ENCODE measurements at places on chromosomes 11 and 22.

- no peaks in the 10 kb centered on the region for H3K4me1 ChIP-seq
- H3K4me3 ChIP-seq = no peak overlapping the region
- no peaks in the 10 kb centered on the region for H3K27me3 ChIP-seq
- H3K27ac ChIP-seq = no peak overlapping the region
- peaks cover 48% of the 10 kb centered on the region for H3K36me3 ChIP-seq
These were observed 18.3 kb upstream of the MICALL1 start for GRCh38 chr22:37887584-37888378.

GRCh38 chr11:96943970-96944369, 554.2 kb downstream of the JRKL start:
- DNase-seq = no peak
- H3K36me3 ChIP-seq = no peaks in the 10 kb centered on the region
- H3K4me1 ChIP-seq = no peaks in the 10 kb centered on the region
- no peak overlapping the region for H3K27ac ChIP-seq

GRCh38 chr11:17850336-17850735, 115.8 kb downstream of the KCNC1 start:
- H3K27me3 ChIP-seq = no peaks in the 10 kb centered on the region
- H3K4me3 ChIP-seq = no peak overlapping the region
- DNase-seq = no peak
- peaks cover 10% of the 10 kb centered on the region for H3K36me3 ChIP-seq
- H3K4me1 ChIP-seq = no peaks in the 10 kb centered on the region
- no peak overlapping the region for H3K27ac ChIP-seq

GRCh38 chr11:106958517-106959248, 59.6 kb downstream of the GUCY1A2 start:
- H3K27ac ChIP-seq = no peak overlapping the region
- no peak overlapping the region for H3K4me3 ChIP-seq
- H3K4me1 ChIP-seq = no peaks in the 10 kb centered on the region
- H3K27me3 ChIP-seq = no peaks in the 10 kb centered on the region

DNA sequence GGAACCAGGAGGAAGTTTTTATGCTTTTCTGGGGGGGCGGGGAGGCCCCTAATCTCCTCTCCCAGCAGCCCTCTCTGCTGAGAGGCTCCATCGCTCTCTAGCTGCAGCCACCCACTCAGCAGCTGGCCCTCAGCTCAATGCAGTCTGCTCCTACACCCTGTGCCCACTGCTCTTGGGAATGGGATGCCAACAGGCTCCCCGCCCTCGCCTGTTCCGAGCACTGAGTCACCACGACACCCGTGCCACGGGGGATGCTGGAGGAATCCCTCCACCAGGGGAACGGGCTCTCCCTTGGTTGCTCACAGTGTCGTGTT, 23.5 kb upstream of the SUSD2 start:
- no peaks in the 10 kb centered on the region for H3K27me3 ChIP-seq
- H3K4me3 ChIP-seq = peak overlapping the region; percentile 73
- peak overlapping the region; percentile 66 for H3K27ac ChIP-seq
- H3K36me3 ChIP-seq = no peaks in the 10 kb centered on the region
- peaks cover 72% of the 10 kb centered on the region for H3K4me1 ChIP-seq
- DNase-seq = no peak

- H3K4me1 ChIP-seq = peaks cover 23% of the 10 kb centered on the region
- H3K27ac ChIP-seq = no peak overlapping the region
- no peaks in the 10 kb centered on the region for H3K36me3 ChIP-seq
- no peak overlapping the region for H3K4me3 ChIP-seq
These were observed 15.5 kb downstream of the OTUB1 start for GRCh38 chr11:64001484-64002420.

- DNase-seq = peak; percentile 70
- no peaks in the 10 kb centered on the region for H3K27me3 ChIP-seq
- peak overlapping the region; percentile 78 for H3K27ac ChIP-seq
- H3K4me3 ChIP-seq = peak overlapping the region; percentile 74
- no peaks in the 10 kb centered on the region for H3K36me3 ChIP-seq
These were observed 712 bp upstream of the SLC2A11 start for GRCh38 chr22:23856721-23857605.

DNA sequence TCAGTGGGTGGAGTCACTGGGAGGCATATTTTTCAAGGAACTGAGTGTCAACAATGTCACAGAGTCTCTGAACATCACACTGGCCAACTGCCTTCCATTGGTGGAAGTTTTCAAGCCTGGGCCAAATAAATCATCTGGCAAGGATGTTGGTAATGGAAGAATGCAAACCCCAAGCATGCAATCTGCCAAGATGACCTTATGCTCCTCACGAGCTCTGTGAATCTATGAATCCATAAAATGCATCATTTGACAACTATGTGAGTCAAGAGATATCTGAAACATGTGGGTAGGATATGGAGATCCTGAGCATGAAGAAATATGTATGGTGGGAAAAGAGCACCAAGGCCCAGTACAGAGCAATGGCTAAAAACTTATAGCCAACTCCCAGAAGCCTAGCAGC, 122.2 kb downstream of the PLEKHA7 start:
- DNase-seq = no peak
- no peak overlapping the region for H3K27ac ChIP-seq
- H3K4me1 ChIP-seq = no peaks in the 10 kb centered on the region
- no peaks in the 10 kb centered on the region for H3K27me3 ChIP-seq

- no peak overlapping the region for H3K27ac ChIP-seq
- H3K36me3 ChIP-seq = no peaks in the 10 kb centered on the region
- no peaks in the 10 kb centered on the region for H3K4me1 ChIP-seq
- H3K27me3 ChIP-seq = no peaks in the 10 kb centered on the region
- no peak for DNase-seq
These were observed 62.0 kb downstream of the IGF2 start for GRCh38 chr11:2077061-2077802.

DNA sequence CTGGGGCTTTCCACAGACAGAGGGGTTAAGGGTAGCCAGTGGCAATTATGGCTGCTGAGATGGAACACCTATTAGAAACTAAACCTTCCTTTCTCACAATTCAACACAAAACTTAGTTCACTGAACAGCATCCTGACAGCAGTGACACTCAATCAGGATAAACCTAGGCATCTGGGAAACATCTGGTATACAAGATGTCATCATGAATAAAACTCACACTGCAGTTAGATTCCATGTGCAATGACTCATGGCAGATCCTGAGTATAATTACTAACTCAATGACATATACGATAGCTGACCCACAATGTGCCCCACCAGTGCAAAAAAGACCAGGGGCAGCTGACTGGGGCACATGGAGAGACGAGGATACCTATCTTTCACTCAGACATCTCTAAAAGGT, 17.7 kb downstream of the RBFOX2 start:
- H3K4me1 ChIP-seq = no peaks in the 10 kb centered on the region
- H3K27ac ChIP-seq = no peak overlapping the region
- no peak overlapping the region for H3K4me3 ChIP-seq
- peaks cover 35% of the 10 kb centered on the region for H3K27me3 ChIP-seq
- DNase-seq = no peak
- no peaks in the 10 kb centered on the region for H3K36me3 ChIP-seq

DNA sequence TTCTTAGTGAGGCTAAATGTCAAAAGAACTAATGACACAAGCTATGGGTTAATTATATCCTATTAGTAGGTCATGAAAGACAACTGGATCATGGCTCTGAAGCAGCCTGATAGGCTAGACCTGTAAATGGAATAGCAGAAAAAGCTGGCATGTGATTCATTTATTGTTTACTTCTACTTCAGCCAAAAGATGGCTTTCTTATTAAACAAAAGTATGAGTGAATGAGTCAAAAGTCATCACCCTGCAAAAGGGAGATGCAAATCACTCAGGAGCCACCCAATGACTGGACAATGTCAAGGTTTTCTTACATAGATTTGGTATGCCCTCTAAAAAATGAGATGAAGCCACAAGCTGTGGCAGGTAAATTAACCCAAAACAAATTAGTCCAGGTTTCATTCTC, 138.0 kb downstream of the TRPC6 start:
- no peaks in the 10 kb centered on the region for H3K36me3 ChIP-seq
- no peak overlapping the region for H3K4me3 ChIP-seq
- H3K27me3 ChIP-seq = no peaks in the 10 kb centered on the region
- DNase-seq = no peak
- H3K27ac ChIP-seq = no peak overlapping the region

DNA sequence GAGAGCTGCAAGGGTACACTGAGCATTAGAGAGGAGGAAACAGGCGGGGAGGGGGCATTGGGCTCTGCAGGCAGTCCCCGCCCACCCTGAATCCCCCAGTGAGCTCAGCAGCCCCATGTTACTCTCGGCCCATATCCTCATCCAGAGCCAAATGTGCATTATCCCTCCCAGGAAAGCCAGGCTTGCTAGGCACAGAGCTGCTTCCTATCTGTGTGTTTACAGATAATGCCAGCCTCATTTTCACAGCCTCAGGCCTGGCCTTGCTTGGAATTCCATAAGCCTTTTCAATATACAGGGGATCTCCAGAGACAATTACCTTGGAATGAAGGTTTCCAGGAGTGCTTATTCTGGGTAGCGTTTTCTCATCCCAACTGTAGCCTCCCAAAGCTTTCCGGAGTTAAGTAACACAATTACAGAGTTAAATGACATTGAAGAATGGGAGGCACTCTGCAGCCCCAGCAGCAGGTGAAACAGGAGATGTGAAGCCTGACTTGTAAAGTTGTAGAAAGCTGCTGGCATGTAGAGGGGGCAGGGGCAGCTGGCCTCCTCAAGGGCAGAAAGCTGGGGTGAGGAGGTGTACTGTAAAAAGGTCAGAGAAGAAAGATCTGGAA, 91.5 kb upstream of the TBCEL start:
- no peaks in the 10 kb centered on the region for H3K36me3 ChIP-seq
- H3K27ac ChIP-seq = no peak overlapping the region
- H3K4me1 ChIP-seq = no peaks in the 10 kb centered on the region
- H3K4me3 ChIP-seq = no peak overlapping the region
- DNase-seq = no peak

DNA sequence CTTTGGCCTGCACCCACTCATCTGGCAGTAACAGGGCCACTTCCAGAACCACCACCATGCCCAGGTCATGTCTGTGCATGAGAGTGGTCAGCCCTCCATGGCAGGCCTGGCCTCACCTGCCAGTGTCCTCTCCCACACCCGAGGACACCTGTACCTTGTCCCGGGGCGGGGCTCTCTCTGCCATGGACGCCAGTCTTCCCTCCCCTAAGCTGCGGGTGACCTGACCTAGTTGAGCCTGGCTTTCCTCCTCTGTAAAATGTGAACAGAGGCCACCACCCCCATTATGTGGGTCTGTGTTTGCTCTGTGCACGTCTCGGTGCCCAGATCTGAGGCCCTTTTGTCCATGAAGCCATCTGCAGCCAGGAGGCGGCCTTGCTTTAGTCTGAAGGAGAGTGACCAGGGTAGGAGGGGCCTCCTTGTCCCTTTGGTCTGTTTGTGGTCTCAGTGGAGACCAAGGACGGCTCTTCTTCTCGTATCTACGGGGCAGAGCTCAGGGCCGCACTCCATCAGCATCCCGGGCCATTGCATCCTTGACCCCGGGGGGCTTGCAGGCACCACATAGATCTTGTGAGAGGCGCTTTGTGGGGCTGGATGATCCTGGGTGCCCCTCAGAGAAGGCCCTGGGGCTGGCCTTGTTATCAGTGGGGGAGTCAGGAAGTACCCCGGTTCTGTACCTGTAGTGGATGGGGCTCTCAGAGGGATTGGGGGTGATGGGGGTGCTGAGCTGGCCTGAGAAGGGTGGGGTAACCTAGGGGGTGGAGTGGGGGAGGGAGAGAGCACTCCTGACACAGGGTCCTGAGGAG, 121.6 kb downstream of the KCNQ1 start:
- H3K4me3 ChIP-seq = no peak overlapping the region
- H3K27ac ChIP-seq = no peak overlapping the region
- no peaks in the 10 kb centered on the region for H3K36me3 ChIP-seq
- DNase-seq = no peak

DNA sequence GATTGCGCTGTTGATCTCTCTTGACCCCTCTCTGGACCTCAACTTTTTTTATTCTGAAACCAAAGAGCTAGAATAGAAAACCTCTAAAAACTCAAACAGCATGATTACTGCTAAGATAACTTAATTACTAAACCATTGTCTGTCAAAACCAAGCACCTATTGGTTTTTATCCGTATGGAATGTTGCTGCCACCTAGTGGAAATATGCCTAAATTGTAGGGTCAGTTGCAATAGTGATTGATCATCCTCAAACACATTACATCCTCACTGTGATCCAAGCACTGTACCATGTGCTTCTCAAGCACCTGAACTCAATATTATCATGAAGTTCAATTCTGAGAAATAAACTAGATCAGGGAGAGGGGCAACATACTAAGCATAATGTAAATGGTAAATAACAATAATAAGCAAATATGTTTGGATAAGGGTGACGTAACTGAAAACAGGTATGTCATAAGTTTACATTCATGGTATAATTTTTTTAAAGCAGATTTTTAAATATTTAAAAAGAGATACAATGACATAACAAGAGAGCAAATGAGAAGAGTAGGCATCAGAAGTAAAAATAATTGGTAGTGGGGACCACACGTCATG, 3.8 kb upstream of the OR5A2 start:
- H3K4me1 ChIP-seq = no peaks in the 10 kb centered on the region
- no peak overlapping the region for H3K27ac ChIP-seq
- H3K27me3 ChIP-seq = no peaks in the 10 kb centered on the region
- peak; percentile 86 for DNase-seq

- no peaks in the 10 kb centered on the region for H3K27me3 ChIP-seq
- no peak for DNase-seq
- H3K4me1 ChIP-seq = no peaks in the 10 kb centered on the region
- no peak overlapping the region for H3K27ac ChIP-seq
- H3K4me3 ChIP-seq = no peak overlapping the region
These were observed 93.3 kb downstream of the RCN1 start for GRCh38 chr11:32184041-32184722.

GRCh38 chr11:76856571-76856970, 4.1 kb upstream of the ACER3 start:
- H3K27me3 ChIP-seq = no peaks in the 10 kb centered on the region
- no peak for DNase-seq
- H3K27ac ChIP-seq = no peak overlapping the region
- H3K36me3 ChIP-seq = no peaks in the 10 kb centered on the region
- peaks cover 15% of the 10 kb centered on the region for H3K4me1 ChIP-seq

GRCh38 chr11:97092823-97093222, 703.0 kb downstream of the JRKL start:
- DNase-seq = no peak
- H3K27me3 ChIP-seq = no peaks in the 10 kb centered on the region
- no peaks in the 10 kb centered on the region for H3K36me3 ChIP-seq
- H3K4me1 ChIP-seq = no peaks in the 10 kb centered on the region
- no peak overlapping the region for H3K27ac ChIP-seq
- H3K4me3 ChIP-seq = no peak overlapping the region

GRCh38 chr11:16326679-16327297, 29.6 kb downstream of the SOX6 start:
- H3K27ac ChIP-seq = no peak overlapping the region
- no peaks in the 10 kb centered on the region for H3K27me3 ChIP-seq
- H3K4me3 ChIP-seq = no peak overlapping the region
- no peaks in the 10 kb centered on the region for H3K4me1 ChIP-seq
- DNase-seq = no peak

DNA sequence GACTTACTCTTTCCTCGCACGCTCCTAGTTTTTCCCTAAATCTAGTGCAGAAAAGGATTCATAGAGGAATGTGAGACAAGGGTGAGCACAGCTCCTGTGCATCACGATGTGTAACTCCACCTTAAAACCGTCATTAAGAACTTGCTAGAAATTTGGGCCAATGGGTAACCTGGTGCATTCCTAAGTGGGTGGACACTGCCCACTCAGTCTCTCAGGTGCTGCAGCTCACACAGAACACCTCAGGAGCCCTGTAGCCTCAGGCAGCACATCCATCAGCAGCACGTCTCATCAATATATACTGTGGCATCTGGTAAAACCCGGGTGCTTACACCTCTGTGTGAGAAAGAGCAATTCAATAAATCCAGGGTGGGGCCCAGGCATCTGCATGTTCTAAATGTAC, 12.4 kb downstream of the POU2AF3 start:
- H3K36me3 ChIP-seq = no peaks in the 10 kb centered on the region
- no peaks in the 10 kb centered on the region for H3K27me3 ChIP-seq
- no peak overlapping the region for H3K4me3 ChIP-seq
- no peak overlapping the region for H3K27ac ChIP-seq
- DNase-seq = no peak
- no peaks in the 10 kb centered on the region for H3K4me1 ChIP-seq

Data from B cell (primary cell).